Omental fat pad (tissue), 4 donors: ENCODE measurements at places on chromosomes 5 and 9.

- DNase-seq = no peak
These were observed 634.3 kb downstream of the PDE4D start for GRCh38 chr5:59259237-59259636.

DNA sequence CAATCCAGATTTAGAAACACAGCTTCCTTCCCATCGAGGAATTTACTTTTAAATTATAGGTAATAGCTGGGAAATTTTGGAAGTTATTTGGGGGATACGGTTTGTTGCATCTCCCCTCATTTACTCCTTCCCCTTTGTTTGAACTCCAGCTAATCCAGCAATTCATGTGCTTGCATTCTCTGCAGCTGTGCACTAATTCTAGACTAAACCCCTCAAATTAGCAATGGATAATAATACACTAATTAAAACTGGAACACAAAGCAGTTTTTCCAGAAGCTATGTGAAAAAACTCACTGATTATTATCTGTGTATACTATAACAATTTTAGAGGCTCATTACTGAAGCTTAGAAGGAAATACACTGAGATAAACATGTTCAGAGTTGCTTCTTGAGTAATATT is 751.2 kb upstream of the ZNF608 start:
- no peak for DNase-seq

- DNase-seq = no peak
These were observed 394 bp downstream of the TLR4 start for GRCh38 chr9:117704597-117704996.

- DNase-seq = no peak
These were observed 6.0 kb upstream of the NEURL1B start for GRCh38 chr5:172635038-172635437.

DNA sequence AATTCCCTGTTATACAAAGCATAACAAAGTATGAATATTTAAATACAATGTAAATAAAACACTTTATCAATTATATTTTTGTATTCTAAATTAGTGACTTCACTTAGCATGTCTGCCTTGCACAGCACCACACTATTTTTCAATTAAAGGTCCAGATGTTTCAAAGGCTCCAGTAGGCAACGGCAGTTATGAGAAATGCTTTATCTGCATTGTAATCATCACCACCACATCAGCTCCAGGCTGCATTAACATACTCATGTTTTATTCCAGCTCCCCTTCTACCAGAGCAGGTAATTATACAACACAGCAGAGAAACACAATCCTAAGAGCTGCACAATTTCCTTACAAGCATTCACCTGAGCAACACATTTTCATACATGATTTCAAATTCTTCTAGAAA is 102.8 kb downstream of the MAPKAP1 start:
- no peak for DNase-seq

DNA sequence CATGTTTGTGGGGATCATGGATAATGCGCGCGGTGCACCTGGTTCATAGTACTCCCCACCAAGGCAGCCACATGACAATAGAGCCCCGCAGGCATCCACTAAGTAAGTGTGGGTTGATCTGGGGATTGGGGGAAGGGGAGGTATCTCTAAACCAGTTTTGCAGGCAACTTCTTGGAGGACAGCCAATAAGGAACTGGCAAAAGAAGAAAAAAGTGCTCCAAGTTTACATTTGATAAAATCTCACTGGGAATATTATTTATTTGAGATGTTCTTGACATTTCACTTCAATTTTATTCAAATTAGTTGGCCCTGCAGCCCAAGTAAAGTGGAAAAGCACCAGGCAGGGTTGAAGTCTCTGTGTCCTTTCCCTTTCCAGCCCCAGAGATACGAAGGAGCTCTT is 8.5 kb downstream of the FBP1 start:
- DNase-seq = no peak
